Osteoblast (primary cell): ENCODE measurements at places on chromosomes 6 and 20. TPM values are rescaled to one million over a fixed set of nuclear protein-coding genes. Genes with fewer than 3 reads are reported as not detected.

Gene LY6G6F
- total RNA-seq: not detected in 2 replicates

Gene EGFL8
- total RNA-seq: 0.29 and 0.36 TPM in 2 replicates

Gene OTOR
- not detected in 2 replicates for total RNA-seq

Gene SOBP
- total RNA-seq: 3.6 and 12.1 TPM in 2 replicates

Gene SPATA25
- 1.2 and 1.4 TPM in 2 replicates for total RNA-seq

Gene KLHDC3
- 122 and 123 TPM in 2 replicates for total RNA-seq

Gene HLA-DOB
- 0.36 TPM in 1 of 2 replicates, not detected in the other for total RNA-seq

Gene FAM83C
- not detected in 2 replicates for total RNA-seq

Gene ZC3H12D
- under 0.01 and 0.29 TPM in 2 replicates for total RNA-seq

Gene DNMT3B
- 2.4 and 2.5 TPM in 2 replicates for total RNA-seq

- no peak for DNase-seq
These were observed 5.7 kb upstream of the PARD6B start for GRCh38 chr20:50725724-50726005.

GRCh38 chr6:142307963-142308748 is 6.3 kb downstream of the ADGRG6 start:
- no peak for DNase-seq

- DNase-seq: no peak
These were observed 623.3 kb upstream of the MANEA start for GRCh38 chr6:94953867-94954631.

GRCh38 chr6:36642913-36643817 is 35.3 kb upstream of the CDKN1A start:
- peak; percentile 95 for DNase-seq

GRCh38 chr6:154373971-154374370 is 17.4 kb upstream of the IPCEF1 start:
- no peak for DNase-seq

GRCh38 chr20:31948008-31948407 is 3.8 kb downstream of the PDRG1 start:
- no peak for DNase-seq

DNA sequence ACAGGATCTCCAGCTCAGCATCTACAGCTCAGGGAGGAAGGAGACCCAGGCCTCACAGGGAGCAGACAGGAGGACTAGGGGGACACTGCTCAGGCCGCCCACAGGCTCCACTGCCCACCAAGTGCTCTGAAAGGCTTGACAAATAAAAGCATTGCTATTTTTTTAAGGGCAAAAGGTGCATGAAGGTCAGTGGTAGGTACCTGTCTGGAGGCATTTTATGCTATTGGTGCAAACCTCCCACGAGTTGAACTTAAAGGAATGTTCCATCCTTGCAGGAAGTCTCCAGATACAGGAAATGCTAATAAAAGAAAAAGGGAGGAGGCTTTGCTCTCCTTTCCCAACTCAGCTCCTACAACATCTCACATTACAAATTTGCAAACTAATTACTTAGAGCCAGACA is 228.1 kb downstream of the FOXC1 start:
- no peak for DNase-seq

DNA sequence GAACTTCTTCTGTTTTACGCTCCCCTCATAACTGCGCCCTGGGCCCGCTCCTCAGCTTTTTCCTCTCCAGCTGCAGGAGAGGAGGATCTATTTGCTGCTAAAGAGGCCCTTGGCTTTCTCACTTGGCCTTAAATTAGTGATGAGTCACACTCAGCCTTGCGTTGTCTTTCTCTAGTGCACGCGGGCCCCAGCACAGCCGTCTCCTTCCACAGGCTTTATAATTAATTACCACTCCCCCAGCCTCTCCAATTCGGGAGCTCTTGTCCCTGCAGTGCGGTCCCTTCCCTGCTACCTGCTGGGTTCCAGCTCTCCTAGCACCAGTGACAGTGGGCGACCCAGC is 25.2 kb downstream of the PACSIN1 start:
- peak; percentile 74 for DNase-seq

- no peak for DNase-seq
These were observed 8.6 kb downstream of the SYNDIG1 start for GRCh38 chr20:24477831-24478547.

DNA sequence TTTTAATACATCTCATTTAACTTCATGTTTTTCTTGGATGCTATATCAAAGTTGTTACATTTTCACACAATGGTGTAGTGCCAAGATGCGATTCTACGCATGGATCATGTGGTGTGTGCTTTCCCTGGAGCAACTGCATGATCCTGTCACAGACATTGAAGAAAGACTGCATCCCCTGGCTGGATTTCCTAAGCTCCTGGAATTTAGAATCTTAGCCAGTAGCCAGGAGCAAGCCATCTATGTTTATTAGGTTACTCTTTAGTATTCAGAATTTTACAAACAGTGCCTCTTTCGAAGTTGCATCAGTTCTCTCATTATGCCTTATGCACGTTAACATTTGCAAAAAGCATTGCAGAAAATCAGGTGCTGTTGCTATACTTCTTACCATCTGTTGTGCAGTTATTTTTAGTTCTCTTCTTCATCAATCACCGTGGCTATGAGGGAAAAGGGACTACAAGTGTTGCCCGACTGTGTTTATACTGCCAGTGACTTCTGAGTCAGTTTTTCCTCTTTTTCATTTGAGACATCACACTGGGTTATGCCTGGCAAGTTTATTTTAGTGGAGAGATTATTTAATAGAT is 584.2 kb downstream of the BCKDHB start:
- DNase-seq: no peak

DNA sequence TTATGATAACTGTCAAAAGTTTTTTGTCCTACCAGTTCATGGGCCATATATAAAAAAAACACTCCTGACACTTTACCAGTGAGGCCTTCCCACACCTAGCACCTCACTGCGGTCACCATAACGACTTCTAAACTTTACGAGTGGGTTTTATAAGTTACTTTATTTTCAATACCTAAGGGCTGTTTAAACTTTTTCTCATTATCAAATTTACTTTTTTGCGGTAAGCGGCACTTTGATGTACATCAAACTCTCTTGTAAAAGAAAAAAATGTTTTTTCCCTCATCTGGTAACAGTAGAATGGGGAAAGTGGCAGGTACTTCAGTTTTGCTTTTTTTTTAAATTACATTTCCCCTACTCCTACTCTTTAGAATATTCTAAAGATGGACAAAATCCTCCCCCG is 36.2 kb downstream of the FYN start:
- DNase-seq: peak; percentile 23

DNA sequence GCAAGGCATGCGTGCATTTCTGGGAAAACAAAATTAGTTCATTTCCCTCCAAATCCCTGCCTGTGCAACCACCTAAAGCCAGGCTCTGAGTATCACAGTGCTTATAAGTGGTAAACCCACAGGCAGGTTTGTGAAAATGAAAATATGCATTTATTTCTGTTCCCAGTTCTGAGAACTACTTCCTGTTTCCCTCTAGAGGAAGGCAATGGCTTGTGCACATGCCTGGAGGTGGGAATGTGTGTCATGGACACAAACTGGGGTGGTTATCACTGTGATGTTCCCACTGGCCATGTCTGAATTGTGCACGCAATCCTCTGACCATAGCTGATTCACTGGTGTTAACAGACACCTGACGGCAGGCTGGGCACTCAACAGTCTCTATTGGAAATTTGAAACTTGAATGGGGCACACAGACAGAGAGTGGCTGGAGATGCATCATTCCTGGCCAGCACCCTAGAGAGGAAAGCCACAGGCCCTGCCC is 26.3 kb downstream of the FAM110A start:
- no peak for DNase-seq

DNA sequence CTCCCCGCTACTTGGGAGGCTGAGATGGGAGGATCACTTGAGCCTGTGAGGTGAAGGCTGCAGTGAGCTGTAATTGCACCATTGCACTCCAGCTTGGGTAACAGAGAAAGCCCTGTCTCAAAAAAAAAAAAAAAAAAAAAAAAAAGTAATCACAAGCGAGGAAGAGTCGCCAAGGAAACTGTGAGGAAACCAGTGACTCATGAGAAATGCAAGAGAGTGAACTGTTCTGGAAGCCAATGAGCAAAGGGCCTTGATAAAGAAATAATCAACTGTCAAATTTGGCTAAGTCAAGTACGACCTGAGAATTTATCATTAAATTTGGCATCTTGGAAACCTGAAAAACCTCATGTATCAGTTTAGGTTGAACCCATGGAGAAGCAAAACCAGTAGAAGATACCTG is 16.1 kb upstream of the LAMP5 start:
- DNase-seq: no peak

- DNase-seq: no peak
These were observed 11.2 kb upstream of the TSBP1 start for GRCh38 chr6:32382757-32383420.

DNA sequence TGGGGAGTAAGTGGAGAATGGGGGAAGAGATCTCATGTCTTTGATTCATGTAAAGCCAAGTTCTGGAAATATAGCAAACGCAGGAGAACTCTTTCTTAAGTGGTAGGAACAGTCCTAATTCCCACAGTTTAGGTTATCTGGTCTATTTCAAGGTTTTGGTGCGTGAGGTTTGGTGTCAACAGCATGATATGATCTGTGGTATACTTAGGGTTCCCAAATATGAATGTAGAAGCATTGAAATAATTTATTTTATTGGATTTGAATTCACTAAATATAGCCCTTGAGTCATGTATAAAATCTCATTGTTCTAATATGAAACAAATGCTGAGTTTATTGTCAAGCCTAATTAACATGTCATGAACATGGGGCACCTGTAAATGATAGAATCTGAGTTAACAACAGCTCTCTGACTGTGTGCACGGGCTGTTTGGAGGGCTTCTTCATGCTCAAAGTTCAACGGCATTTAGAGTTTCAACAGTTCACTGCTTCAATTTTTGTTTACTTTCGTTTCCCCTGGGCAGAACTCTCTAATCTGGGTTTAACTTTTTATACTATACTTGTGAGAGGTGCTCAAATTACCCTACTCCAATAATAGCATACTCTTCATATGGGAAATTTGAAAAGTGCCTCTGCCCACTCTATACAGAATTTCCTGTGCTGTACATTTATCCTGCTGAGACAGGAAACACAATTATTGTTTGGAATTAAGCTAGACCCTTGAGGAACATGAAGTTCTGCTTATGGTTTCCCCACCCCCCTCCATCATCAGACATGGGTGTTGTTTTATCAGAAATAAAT is 236.3 kb upstream of the ZNF217 start:
- peak; percentile 48 for DNase-seq

DNA sequence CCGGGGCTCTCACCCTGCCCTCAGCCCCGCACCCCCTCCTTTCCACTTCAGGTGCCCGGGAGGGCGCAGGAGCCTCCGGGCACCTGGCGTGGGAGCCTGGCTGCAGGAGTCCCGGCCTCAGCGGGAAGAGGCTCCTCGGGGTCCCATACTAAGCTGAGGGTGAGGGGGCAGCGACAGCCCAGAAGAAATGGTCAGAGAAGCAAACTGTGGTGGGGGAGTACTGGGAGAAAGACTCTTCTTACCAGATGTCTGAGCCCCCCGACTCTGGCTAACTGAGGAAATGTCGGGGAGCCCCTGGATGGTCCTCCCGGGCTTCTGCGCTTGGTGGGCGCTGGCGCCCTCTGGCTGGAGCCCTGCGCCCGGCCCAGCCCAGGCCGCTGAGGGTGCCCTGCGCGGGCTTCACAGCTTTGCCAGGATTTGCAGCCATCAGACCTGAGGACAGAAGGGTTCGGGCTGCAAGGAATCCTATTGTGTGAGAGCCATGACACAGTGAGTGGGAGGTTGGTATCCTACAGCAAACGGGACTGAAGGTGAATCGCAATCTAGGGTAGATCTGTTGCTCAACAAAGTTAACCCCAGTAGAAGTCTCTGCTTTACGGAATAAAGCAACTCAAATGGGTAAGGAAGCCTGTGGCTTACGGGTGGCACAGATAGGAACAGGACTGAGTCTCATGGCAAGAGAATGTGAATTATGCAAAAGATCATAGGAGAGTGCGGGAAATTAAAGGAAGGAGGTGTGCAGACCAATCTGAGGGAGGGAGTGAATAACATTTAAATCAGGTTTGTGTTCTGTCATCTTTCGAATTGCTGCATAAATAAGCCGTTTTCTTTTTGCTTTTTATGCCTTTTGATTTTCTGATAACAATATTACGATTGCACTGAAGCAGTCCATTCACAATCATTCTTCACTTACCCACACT is 639 bp upstream of the RCAN2 start:
- peak; percentile 95 for DNase-seq

DNA sequence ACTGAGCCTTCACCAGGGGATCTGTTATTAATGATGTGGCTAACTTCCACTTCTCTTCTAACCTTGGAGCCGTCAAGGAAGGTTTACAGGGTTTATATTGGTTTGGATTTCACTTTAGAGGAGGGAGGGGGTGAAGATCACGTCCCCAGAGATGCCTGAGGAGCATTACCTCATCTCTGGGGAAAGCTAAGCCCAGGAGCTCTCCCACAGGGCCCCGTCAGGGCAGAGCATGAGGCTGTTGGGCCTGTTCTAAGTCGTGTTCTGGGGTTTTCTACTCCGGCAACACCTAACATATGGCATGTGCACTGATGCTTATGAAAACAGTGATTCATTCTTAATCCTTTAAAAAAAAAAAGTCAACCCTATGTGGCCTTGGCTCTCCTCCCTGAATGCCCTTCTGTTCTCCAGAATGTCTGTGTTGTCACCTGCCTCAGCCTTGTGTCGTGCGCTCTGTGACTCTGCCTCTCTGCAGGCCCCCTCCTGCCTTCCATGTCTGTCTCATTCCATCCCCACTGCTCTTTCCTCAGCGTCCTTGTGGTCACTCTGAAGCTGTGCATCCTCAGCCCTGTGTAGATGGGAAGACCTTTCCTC is 97.4 kb upstream of the JARID2 start:
- peak; percentile 82 for DNase-seq

DNA sequence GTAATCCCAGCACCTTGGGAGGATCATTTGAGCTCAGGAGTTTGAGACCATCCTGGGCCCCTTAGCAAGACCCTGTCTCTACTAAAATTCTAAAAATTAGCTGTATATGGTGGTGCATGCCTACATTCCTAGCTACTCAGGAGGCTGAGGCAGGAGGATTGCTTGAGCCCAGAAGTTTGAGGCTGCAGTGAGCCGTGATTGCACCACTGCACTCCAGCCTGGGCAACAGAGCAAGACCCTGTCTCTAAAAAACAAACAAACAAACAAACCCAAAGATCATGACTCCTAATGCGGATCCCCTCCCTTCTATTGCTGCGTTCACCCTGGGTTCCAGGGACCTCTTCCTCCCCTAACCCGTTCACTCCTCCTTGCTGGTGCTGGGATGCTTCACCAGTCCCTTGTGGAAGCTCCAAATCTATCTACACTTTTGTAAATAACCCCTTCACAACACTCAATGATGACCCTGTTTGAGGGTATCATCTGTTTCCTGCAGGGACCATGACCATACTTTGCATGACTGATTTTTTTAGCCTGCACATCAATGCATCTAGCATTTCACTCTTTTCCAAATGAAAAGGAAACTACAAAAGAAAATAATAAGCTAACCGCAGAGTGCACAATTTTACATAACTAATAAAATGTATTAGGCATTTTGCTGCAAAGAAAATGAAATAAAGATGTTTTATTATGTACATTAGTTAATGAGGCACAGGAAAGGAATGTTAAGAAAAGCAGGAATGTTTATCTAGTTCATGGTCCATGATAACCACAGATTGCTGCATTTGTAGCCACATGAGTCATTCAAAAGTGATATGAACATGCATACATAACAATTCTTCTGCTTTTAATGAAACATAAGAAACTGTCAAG is 30.5 kb upstream of the IPCEF1 start:
- no peak for DNase-seq

GRCh38 chr20:58549231-58550209 is 34.3 kb upstream of the APCDD1L start:
- no peak for DNase-seq
